Choroid plexus epithelial cell (primary cell): ENCODE measurements at places on chromosomes 5 and 9.

DNA sequence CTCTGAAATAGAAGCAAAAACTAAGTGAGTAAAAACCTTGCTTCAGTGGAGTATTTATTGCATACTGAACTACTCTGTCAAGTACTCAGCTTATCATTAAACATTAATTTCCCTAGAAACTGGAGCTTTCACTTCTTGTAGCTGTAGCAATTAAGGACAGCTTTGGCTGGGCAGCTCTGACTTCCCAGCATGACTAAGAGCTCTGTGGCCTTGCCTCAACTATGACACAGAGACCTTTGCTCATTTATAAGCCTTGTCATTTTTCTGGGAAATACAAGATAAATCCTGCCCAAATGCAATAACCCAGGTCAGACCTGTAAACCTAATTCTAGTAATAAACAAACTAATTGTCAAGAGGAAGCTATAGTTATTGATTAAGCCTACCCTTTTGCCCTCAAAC, 65.4 kb upstream of the STK32A start:
- peak; percentile 51 for DNase-seq

DNA sequence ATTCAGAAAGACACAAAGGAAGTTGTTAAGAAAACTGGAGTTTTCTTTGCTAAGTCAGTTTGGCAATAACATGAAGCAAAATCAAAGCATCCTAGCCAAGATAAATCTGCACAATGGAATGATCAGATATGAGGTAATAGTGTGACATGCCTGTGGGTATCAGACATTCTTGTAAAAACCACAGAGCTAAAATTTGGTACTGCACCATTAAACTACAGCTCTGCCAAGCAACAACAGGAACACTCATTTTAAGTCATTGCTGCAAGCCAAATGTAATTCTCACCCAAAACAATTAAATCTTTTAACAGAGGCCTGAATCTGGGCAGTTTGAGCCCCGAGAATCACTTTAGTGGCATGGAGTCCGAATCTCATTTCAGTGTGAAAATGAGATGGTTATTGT, 96.6 kb downstream of the VCAN start:
- DNase-seq, result peak; percentile 97

DNA sequence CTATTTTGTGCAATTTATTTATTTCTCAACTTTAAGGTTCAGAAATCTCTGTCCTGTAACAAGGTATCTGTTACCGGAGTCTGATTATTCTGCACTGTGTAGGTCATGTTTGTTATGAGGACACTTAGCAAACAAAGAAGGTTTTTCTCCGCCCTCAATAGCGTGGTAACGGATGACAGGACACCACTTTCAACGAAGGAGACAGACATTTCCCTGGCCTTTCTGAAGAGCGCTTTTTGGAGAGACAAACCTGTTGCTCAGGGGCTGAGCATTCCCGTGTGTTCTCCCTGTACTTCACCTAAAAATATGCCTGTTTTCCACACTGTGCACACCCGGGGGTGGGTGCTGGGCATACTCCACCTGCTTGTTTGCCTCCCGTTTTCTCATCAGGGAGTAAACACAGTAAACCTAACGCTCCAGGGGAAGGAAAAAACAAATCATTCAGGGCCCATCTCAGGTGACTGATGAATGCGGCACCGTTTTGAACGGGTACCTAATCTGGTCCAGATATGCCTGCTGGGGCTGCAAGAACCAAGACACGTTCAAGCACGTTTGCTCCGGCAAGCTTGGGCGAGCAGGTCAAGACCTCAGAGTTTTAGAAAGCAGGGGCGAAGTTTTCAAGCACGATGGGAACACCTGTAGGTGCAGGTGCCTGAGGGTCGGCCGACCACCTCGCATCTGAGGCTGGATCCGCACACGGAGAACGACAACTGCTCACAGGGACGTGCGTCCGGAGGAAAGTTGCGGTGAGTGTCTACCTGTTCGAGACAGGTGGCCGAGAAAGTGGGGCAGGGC, 859 bp downstream of the RETREG1 start:
- DNase-seq, result no peak

- DNase-seq, result no peak
Measured at GRCh38 chr5:135271533-135272310, 127.3 kb downstream of the MACROH2A1 start.

DNA sequence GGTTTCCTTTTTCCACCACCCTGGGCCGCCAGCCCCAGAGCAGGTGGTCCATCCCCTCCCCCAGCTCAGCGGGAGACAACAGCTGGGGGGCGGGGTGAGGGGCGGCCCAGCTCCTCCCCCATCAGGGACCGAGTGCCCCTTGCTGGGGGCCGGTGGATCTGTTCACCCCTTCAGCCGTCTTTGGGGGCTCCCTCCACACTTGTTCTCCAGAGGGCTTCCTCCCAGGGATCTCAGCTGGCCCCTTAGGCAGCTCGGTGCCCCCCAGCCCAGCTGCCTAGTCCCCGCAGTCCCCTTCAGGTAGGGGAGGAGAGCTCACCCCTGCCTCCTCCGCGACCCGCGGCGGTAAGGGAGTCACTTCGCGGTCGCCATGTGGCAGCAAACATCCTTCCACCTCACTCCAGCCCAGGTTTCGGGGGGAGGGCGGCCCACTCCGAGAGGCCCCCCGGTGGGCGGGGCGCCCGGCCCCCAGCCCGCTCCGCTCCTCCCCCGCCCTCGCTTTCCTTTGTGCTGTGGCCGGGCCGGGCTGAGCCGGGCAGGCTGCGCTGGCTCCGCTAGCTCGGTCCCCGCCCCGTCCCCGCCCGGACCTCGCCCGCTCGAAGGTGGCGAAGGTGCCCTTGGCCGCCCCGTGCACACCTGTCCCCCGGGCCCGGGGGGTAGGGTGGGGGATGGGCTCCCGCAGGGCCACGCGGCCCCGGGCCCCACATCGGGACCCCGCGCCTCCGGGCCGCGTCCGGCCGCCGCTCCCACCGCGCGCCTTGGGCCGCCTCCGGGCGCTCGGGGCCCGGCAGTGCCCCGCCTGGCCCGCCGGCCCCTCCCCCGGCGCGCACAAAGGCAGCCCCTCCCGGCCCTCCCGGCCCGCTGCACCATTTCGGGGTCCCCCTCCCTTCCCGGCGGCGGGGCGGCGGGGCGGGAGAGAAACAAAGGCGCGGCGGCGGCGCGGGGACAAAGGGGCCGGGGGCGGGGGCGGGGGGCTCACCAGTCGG, 683 bp downstream of the DBN1 start:
- no peak for DNase-seq

DNA sequence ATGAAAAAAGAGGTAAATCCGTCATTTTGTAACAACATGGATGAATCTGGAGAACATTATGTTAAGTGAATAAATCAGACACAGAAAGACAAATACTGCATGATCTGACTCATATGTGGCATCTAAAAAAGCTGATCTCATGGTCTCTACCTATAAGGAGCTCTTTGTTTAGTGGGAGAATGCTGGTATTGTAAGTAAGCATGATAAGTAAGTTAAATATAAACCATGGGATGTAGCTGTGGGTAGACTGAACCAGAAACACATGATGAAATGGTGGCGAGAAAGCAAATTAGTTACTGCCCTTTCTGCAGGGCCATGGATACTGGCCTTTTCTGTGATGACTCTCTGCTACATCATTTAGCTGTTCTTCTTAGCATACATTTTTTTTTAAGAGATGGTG, 66.4 kb upstream of the RUSC2 start:
- no peak for DNase-seq

GRCh38 chr5:104184264-104184663, 621.7 kb upstream of the NUDT12 start:
- DNase-seq, result peak; percentile 28

DNA sequence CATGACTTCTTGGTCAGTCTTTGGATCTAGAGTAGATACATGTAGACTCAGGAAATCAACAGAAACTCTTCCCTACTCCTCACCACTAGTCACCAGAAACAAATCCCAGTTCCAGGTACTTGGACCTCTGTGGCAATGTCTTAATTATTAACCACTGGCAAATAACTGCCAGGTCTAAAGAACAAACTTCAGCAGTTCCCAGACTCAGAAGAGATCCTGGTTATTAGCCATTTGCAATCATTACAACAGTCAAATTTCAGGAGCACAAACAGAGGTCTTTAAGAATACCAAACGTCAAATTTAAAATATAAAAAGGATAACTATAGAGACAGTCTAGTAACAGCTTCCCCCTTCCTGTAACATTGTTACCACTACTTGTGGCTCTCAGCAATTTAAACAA, 10.2 kb downstream of the DIAPH1 start:
- DNase-seq, result no peak

GRCh38 chr9:118438810-118439209, 734.6 kb downstream of the TLR4 start:
- DNase-seq, result no peak

GRCh38 chr9:121667214-121667613, 15.8 kb downstream of the DAB2IP start:
- DNase-seq, result no peak

GRCh38 chr5:92468295-92468694, 1085.2 kb upstream of the ARRDC3 start:
- DNase-seq, result no peak

GRCh38 chr5:151592855-151593408, 1.8 kb upstream of the FAT2 start:
- peak; percentile 31 for DNase-seq

DNA sequence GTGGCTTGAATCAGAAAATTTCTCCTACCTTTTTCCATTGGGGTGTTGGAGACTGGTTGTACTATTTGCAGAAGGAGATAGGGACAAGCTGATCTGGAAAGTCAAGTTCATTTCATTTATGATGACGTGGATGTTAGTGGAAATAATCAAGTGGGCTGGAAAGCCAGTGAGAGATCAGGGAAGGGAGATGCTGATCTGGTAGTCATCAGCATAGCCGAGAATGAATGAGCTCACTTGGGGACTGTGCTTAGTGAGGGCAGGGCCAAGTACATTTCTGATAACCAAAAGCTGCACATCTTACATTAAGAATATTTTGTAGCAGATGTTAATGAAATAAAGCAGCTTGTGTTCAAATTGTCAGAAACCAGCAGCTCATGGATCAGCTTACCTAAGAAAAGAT, 12.1 kb downstream of the MAN2A1 start:
- DNase-seq, result no peak

DNA sequence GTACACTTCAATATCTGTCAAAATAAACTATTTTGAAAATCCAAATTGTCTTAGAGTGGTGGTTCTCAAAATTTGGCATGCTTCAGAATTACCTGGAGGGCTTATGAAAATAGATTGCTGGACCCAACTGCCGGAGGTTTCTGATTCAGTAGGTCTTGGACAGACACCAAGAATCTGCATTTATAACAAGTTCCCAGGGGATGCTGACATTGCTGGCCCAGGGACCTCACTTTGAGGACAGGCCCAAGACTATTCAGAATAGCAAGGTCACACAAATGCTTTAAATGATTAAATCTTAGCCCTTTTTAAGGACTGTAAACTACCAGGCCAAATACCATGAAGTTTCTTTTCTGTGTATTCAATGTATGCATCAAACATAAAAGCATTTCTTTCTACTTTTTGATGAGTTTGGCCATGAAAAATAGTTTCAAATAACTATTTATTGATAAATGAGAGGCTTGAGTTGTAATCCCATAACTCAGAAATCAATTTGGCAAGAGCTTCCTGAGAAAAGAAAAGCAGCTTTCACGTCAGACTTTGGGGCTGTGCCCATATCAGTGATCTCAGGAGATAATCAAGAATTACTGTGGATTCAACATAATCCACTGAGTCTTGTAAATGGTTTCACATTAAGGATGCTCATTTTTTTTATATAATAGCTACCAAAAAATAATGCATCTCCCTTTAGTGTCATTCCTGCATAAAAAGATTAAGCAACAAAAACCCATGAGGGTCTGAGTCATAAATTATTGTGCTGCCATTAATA, 191.4 kb downstream of the FRMD3 start:
- DNase-seq, result no peak

- DNase-seq, result no peak
Measured at GRCh38 chr5:135593141-135593540, 14.3 kb upstream of the CXCL14 start.

- no peak for DNase-seq
Measured at GRCh38 chr9:616694-617093, 224.8 kb upstream of the DMRT1 start.

DNA sequence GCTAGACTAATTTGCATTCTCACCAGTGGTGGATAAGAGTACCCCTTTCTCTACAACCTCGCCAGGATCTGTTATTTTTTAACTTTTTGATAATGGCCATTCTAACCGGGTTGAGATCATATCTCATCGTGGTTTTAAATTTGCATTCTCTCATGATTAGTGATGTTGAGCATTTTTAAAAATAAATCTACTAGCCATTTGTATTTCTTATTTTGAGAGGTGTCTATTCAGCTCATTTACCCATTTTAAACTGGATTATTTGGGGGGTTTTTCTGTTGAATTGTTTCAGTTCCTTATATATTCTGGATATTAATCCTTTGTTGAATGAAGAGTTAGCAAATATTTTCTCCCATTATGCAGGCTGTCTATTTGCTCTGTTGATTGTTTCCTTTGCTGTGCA, 139.6 kb downstream of the ARSB start:
- no peak for DNase-seq

- DNase-seq, result peak; percentile 7
Measured at GRCh38 chr9:5326893-5327548, 12.7 kb downstream of the RLN1 start.

DNA sequence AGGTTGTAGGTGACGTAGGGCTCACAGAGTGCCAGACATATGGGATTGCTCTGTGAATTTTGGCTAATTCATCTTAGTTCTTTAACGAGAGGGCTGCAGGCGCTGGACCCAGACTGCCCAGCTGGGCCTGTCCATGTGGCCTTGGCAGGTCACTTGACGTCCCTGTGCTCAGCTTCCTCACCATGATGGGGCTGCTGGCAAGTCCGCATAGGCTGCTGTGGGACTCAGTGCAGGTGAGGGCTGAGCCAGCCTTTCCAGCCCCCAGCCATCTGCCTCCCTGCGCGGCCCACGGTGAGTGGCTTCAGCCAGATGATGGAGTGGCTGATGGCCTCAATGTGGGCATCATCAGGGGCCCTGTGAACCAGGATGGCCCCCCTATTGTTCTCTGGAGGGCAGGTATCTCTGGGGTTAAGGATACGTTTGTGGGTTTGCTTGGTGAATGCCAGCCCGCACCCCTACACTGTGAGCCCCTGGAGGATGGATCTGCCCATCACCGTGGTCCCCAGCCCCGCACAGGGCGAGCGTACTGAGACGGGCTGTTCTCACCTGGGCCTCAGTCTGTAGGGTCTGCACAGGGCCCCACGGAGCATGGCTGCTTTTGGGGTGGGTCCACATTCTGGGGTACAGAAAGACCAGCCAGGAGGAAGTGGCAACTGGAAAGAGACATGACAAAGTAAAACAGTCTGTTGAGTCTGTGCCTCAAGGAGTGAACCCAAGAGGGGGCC, 3.7 kb downstream of the CARD19 start:
- no peak for DNase-seq

GRCh38 chr9:69760278-69760610, 433 bp upstream of the PTAR1 start:
- DNase-seq, result no peak

DNA sequence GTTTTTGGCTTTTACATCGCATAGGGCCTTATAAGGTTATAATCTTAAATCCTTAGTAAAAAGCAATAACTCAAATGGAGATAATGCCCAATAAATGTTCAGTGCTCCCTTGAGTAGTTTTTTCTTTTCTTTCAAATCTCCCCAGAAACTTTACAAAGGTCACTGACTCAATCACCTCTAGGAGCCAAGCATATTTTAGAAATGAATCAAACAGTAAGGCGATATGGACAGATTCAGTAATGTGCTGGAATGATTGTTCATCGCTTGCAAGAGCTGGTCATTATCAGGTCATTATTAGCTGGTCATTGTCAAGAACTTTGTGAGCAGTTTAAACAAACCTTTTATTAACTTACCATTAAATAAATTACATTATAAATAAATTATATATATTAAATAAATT, 130.4 kb upstream of the SLIT3 start:
- DNase-seq, result peak; percentile 35

GRCh38 chr5:103293719-103294118, 35.2 kb downstream of the MACIR start:
- peak; percentile 10 for DNase-seq

GRCh38 chr5:77845324-77845646, 69.1 kb upstream of the TBCA start:
- DNase-seq, result no peak
